ENCODE measurements at places on chromosomes 3 and 15.

DNA sequence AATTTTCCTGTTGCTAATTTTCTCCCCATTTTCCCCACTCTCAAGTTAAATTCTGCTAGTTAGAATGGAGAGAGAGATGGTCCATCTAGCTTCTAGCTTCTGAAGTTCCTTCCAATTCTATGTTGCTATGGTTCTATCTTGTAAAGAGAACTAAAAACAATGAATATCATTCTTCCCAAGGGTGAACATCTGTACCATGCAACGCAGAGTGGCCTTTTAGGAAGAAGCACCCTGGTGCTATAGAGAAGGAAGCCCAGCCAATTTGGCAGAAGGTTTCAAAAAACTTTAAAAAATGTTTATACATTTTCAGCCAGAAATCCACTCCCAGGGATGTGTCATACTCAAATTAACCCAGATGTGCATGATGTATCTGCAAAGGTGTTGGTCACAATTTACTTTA lies 149.1 kb downstream of the SEMA6D start:
- DNase-seq, result no peak

DNA sequence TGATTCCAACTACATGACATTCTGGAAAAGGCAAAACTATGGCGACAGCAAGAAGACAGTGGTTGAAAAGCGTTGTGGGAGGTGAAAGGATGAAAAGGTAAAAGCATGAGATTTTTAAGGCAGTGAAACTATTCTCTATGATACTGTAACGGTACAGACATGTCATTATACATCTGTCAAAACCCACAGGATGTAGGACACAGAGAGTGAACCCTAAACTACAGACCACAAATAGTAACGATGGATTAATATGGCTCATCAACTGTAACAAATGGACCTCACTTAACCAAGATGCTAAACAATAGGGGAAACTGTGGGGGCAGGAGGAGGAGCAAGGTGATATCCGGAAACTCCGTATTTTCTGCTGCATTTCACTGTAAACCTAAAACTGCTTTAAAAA lies 39.1 kb downstream of the MYO9A start:
- DNase-seq, result no peak

GRCh38 chr3:42071904-42072812 lies 19.0 kb upstream of the TRAK1 start:
- no peak for DNase-seq

GRCh38 chr15:42104095-42104891 lies 9.9 kb upstream of the PLA2G4D start:
- DNase-seq, result no peak

DNA sequence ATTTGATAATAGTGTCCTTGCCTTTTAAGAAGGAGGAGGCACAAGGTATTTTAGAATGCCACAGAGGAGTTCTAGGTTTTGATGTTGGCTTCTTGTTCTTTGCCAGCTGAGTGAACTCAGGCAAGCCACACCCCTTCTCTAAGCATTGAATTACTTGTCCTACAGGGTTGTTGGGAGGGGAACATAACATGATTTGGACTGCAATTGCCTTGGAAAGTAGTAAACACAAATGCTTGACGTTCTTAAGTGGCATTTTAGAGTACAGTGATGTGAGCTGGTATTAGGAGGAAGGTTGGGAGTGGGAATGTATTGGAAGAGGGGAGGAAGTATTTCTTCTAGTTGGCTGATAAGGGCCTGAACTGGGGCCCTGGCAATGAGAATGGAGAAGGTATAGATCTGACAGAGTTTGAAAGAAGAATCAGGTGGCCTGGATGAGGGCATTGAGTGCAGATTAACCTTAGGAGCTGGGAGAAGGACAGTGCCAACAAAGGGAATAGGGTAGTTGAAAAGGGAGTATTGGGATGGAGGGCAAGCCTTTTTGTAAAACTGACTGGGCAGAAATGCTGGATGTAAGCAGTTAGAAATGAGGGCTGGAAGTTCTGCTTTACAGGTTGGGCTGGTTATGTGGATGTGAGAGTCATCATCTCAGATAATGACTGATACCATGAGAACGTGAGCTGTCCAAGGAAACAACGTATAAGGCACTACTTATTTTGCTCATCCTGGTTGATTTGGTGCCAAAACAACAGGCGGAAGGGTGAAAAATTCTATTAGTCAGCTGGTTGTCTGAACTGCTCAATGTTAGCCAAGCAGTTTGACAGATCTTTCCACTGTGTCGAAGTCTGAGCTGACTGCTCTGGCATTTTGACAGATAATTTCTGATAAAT lies 16.7 kb downstream of the KAT2B start:
- no peak for DNase-seq

- DNase-seq, result no peak
Measured at GRCh38 chr3:16355828-16356227, 90.8 kb downstream of the OXNAD1 start.

GRCh38 chr3:195755791-195756676 lies 35.3 kb downstream of the MUC20 start:
- DNase-seq, result no peak
